ENCODE measurements at places on chromosomes 6 and 20.
A peak's percentile ranks its signal among the peaks of the same experiment; 100 is the strongest.

- DNase-seq = no peak
These were observed 226.9 kb downstream of the CD83 start for GRCh38 chr6:14344486-14344885.

- DNase-seq = no peak
These were observed 9.6 kb downstream of the JARID2 start for GRCh38 chr6:15255481-15255880.

- no peak for DNase-seq
These were observed 39.2 kb downstream of the MYLIP start for GRCh38 chr6:16168121-16168520.

- no peak for DNase-seq
These were observed 26.9 kb upstream of the STXBP5 start for GRCh38 chr6:147177286-147177685.

- no peak for DNase-seq
These were observed 60.4 kb downstream of the FOXO3 start for GRCh38 chr6:108621117-108621516.

- DNase-seq = no peak
These were observed 7.2 kb upstream of the SDCBP2 start for GRCh38 chr20:1335961-1336698.

DNA sequence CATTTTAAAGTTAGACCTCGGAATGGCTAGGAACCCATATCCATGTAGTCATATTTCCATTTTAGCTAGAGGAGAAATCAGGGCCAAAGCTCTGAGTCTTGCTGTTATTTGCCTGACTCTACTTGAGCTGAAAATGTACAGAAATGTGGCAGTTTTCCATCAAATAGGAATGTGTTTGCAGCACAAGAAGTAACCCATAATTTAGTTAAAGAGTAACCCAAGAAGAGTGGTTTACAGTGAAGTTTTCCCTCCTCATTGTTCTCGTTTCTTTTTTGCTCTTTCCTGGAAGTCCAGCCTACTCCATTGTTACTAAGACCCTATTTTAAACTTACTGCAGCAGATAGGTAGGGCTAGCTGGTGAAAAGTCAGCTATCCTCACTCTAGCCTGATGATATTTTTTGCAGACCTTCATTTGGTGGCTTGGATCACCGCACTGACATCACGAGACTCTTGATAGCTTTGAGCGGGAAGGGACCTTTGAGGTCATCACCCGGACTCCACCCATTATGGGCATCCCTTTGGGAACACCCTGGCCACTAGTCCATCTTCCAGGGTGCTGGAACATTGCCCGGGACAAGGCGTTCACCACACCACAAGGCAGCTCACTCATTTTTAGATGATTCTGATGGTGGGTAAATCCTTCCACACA lies 28.0 kb upstream of the ADGRF5 start:
- DNase-seq = no peak

- DNase-seq = no peak
These were observed 185.1 kb downstream of the DTNBP1 start for GRCh38 chr6:15477746-15478145.

DNA sequence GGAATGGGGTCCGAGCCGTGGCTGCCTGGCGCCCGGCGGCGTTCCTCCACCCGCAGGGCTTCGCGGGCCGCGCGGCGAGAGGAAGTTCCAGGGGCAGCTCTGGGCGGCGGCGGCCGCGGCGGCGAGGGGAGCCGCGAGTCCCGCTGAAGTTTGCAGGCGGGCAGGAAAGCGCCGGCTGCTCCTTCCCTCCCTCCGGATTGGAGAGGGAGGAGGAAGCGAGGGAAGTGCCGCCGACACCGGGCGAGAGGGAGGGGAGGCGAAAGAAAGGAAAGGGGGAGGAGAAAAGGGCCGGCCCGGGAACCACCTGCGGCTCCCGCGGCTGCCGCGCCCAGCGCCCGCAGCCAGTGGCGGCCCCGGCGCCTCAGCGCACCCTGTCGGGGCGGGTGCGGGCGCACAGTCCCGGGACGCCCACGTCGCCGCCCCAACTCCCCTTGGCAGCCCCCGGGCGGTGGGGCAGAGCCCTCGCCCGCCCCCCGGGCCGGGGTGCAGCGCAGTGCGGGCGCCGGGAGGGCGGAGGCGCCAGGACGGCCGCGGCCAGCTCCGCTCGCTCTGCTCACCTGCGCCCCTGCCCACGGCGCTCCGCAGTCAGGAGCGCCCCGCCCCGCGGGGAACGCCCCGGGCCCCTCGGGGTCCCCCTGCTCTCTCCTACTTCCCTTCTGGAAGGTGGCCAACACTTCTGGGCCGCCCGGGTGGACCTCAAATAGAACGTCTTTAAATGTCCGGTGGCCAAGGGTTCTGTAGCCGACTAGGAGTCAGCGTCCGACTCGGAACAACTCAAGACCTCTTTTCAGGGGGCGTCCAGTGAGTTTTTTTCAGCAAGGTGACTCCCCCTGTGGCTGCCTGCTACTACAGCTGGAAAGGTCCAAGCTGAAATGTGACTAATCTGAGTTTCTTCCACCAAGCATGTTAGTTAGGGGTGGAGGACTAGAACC lies 80.3 kb upstream of the CCDC28A start:
- no peak for DNase-seq

DNA sequence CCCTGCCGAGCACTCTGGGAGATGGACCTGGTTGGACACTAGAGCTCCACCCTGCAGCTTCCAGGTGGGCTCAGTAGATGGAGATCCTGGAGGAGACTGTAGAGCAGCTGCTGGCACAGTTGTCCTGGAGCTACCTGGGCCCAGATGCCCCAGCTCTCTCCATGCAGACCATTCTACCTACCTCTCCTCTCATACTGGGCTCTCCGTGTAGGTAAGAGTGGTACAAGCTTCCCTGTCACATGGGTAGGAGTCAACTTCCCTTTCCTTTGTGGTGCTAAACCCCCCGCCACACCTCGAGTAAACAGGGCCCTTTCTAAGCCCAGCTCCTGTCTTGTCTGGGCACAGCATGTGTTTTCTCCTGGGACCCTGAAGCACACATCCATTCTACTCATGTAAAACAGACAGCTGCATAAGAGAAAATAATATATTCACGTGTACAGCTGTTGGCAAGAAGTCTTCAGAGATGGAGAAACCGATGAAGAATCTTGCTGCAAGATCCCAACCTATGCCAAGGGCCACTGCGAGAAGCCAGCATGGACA lies 108.1 kb upstream of the DUSP22 start:
- no peak for DNase-seq

- DNase-seq = no peak
These were observed 637 bp downstream of the ABHD12 start for GRCh38 chr20:25389858-25390537.

- DNase-seq = peak; percentile 6
These were observed 11.5 kb upstream of the MEP1A start for GRCh38 chr6:46781478-46782378.

DNA sequence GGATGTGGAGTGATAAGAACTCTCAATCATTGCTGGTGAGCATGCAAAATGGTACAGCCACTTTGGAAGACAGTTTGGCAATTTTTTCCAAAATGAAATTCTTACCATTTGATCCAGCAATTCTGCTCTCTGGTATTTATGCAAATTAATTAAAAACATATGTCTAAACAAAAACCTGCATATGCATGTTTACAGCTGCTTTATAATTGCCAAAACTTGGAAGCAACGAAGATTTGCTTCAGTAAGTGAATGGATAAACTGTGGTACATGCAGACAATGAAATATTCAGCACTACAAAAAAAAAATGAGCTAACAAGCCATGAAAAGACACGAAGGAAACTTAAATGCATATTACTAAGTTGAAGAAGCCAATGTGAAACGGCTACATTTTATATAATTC lies 55.5 kb upstream of the SMLR1 start:
- DNase-seq = no peak

- no peak for DNase-seq
These were observed 55.7 kb upstream of the SLC23A2 start for GRCh38 chr20:5056801-5057599.

GRCh38 chr20:46035713-46036112 lies 6.7 kb downstream of the SLC12A5 start:
- no peak for DNase-seq

DNA sequence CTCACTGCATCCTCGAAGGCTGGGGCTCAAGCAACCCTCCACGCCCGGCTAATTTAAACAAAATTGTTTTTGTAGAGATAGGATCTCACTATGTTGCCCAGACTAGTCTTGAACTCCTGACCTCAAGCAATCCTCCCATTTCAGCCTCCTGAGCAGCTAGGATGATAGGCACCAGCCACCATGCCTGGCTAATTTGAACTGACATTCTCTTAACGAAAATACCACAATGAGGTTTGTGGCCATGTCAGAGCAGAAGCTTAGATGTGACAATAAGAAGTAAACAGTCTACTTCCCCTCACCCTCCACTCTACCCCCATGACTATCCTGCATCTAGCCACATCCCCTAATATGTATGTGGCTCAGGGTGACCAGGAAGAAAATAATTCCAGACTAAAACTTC lies 74.8 kb upstream of the PLCB4 start:
- DNase-seq = no peak

DNA sequence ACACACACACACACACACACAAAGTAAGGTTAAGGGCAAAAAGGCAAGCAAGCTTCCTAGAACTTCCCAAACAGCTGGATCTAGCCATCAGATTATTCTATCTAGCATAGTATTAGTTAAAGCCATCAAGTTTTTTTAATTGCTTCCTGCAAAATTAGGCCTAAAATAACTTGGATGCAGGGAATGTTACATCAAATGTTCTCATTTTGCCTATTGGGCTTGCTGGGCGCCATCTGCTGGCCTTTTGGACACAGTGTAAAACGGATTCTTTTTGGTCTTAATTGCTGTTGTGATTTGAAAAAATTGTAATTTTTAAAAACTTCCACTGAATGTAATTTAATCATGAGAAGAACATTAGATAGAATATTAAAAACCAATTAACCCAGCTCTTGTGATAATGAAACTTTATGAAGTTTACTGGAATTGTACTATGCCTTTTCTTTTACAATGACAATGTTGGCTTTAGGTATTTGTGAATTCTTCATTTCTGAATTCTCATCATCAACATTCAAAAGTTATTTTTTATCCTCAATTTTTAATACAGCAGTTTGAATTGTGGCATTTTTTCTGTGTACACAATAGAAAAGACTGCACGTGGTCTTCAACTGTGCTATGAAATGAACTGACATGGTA lies 6.8 kb downstream of the MKKS start:
- DNase-seq = peak; percentile 36

DNA sequence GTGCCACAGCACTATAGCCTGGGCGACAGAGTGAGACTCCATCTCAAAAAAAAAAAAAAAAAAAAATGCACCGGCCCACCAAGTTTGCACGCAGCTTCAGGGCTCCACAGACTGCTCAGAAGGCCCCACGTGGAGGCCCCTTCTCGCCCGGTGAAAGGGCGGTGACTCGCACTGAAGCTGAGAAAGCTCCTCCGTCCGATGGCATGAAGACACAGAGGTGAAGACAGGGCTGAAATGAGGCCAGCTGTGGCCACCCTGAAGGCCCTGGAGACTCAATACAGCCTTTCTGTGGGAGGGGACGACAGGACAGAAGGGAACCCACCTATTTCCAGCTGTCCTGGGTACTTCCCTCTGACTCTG lies 84.0 kb downstream of the PTPN1 start:
- DNase-seq = no peak

DNA sequence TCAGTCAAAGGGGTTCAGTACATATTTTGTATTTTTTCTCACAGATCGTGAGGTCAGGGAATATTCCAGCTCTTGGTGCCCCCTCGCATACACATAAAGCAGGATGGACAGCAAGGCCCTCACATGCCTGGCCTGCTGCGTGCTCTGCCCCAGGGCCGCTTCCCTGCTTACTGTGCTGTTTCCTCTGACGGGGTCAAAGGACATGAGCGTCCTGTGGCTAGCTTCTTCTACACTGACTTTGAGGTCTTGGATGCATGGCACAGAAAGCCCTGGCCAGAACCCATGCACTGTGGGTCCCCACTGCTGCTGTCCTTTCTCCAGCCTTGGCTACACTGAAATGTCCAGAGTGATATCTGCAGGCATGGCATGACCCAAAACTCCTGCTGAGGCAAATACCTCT lies 92.5 kb upstream of the GGTLC1 start:
- no peak for DNase-seq

- DNase-seq = no peak
These were observed 38.8 kb downstream of the SUMO4 start for GRCh38 chr6:149438855-149439254.

GRCh38 chr6:114346451-114346850 lies 3.6 kb upstream of the HS3ST5 start:
- no peak for DNase-seq

- DNase-seq = peak; percentile 54
These were observed 36.7 kb downstream of the MARCKS start for GRCh38 chr6:113893866-113894265.

GRCh38 chr20:4260102-4260501 lies 244.7 kb upstream of the RNF24 start:
- DNase-seq = no peak

GRCh38 chr6:85983032-85983659 lies 340.5 kb upstream of the SYNCRIP start:
- no peak for DNase-seq

- DNase-seq = peak; percentile 85
These were observed 69.2 kb downstream of the ATG5 start for GRCh38 chr6:106256201-106256968.
